ENCODE measurements at places on chromosomes 3 and 15.

DNA sequence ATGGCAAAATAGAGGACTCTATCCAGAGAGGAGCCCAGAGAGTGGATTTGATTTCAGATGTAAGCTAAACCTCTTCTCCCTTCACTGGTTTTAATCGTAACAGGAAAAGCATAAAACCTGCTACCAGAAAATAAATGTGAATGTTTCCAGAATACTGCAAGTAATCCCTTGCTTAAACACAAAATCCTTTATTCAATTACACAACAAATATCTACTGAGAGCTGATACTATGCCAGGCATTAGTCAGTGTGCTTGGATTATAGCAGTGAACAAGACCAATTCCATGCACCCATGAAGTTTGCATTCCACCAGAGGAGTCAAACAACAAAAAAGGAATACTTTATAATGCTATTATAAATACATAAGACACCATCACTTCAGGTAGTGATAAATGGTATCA lies 15.1 kb downstream of the AVEN start:
- DNase-seq, result no peak

DNA sequence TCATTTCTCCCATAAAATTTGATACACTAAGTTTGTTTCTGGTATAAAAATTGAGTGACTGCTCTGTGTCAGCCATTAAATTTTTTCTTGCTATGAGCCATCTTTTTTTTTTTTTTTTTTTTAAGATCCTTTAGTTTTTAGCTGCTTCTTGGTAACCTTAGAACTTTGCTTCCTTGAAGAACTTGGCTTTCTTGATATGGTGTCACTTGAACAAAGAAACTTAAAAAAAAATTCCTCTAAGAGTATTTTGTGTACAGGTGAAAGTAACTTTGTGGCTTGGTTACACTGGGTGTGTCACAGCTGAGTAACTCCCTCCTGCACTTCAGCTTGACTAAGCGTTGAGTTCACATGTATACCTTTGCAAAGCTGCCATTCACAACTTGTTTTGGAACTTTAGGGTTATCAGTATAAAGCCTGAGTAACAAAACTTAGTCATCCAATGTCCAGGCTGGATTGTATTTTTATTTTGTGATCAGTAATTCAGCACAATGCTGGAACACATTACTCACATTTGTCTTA lies 6.5 kb downstream of the CHD2 start:
- no peak for DNase-seq

DNA sequence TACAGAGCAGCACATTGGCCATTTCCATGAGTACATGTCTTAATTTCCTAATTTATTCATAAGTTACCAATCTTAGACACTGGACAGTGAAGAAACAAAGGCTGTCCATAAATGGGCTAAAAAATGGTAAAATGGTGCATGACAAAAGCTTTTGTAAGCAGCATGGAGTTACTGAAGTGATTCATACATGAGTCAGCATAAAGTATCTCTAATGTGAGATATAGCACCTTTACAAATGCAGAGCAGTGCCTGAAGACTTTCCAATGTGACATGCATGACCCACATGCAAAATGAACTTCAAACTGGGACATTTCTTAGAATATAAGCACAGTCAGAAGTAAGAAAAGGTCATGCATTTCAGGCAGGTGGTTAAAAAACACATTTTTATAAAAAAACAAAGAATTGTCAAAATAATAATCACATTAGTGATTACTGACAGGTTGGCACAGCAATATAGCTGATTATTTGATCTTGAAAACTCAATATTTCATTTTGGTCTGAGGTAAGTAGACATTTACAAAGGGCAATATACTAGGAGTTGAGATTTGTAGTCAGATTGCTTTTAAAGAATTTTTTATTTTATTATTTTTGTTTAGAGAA lies 299.3 kb downstream of the PLCL2 start:
- DNase-seq, result no peak

DNA sequence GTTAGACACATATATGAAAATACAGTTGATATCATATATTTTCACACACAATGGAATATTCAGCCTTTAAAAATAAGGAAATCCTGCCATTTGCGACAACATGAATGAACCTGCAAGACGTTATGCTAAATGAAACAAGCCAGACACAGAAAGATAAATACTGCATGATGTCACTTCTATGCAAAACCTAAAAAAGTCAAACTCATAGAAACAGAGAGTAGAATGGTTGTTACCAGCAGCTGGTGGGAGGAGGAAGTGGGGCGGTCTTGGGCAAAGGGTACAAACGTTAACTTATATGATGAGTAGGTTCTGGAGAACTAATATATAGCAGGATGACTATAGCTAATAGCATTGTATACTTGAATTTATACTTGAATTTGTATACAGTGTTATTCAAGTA lies 213.2 kb upstream of the NR2F2 start:
- DNase-seq, result no peak

- DNase-seq, result no peak
Measured at GRCh38 chr3:45317710-45318109, 70.7 kb upstream of the LARS2 start.

- no peak for DNase-seq
Measured at GRCh38 chr15:63030101-63030551, 12.4 kb upstream of the TPM1 start.

DNA sequence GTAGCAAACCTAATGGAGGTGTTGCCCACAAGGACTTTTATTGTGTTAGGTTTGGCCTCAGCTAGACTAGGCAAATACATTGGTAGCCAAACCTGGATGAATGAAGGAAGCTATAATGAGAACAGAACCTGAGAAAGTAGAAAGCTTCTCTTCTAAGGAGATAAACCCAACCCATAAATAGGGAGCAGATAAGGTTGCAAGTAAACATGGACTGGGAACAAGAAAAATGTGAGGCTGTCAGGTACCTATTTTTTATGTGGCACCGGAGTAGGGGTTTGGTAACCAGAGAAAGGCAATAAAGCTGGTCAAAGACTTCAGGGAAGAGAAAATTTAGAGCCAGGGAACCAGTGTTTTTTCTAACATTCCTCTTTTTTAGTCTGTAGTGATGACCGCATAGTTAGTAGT lies 25.0 kb downstream of the ZNF654 start:
- DNase-seq, result no peak

DNA sequence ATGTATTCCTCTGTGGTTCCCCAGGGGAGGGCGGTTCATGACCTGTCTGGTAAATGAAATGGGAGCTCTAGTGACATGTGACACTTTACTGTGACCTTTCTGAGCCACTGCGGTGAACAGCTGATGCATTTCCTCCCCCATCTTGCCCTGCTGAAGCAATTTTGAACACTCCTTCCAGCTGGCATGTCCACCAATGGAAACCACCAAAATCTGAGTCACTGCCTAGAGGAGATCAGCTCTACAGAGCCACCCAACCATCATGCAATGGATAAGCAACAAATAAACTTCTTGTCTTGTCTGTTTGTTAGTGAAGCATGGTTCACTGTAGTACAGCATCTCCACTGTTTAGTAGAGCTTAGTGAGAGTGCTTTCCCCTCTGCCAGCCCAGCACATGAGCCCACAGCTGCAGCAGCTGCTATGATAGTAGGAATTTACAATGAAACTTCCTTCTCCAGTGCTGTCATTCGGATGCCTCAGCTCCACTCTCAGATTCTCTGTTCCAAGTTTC lies 479.4 kb downstream of the NTRK3 start:
- DNase-seq, result no peak

DNA sequence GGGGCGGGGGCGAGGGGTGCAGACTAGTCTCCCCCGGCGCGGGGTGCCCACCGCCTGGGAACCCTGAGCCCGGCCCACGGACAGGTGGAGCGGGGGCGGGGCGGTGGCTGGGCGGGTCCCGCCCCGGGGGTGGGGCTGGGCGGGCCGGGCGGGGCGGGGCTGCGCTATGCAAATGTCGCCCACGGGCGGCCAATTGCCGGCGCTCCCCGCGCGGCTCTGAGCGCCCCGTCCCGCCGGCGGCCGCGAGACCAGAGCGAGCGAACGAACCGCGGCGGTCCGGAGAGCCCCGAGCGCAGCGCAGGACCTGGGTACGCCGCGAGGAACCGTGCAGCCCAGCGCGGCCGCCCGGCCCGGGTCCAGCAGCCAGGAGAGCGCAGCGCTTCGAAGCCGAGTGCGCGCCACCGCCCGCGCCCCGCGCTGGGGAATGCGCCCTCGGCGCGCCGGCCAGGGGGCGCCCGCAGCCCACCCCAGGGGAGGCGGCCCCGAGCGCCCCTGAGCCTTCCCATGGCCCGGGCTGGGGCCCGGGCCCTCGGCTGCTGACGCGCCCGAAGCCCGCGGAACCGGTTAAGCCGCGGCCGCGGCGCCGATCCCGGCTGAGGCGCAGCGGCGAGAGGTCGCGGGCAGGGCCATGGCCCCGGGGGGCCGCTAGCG lies at the start of gene SEMA3F:
Gene SEMA3F (plus strand): TSS at position 485 of the 651 bp plus-strand sequence. CDS start 4,299 bp downstream, outside the sequence.
- no peak for DNase-seq

GRCh38 chr3:184184546-184185230 lies 1.3 kb upstream of the ABCF3 start:
- DNase-seq, result no peak

GRCh38 chr15:32870240-32871033 lies 152.6 kb downstream of the GREM1 start:
- DNase-seq, result no peak

GRCh38 chr15:50676799-50677483 lies 9.7 kb downstream of the TRPM7 start:
- no peak for DNase-seq

DNA sequence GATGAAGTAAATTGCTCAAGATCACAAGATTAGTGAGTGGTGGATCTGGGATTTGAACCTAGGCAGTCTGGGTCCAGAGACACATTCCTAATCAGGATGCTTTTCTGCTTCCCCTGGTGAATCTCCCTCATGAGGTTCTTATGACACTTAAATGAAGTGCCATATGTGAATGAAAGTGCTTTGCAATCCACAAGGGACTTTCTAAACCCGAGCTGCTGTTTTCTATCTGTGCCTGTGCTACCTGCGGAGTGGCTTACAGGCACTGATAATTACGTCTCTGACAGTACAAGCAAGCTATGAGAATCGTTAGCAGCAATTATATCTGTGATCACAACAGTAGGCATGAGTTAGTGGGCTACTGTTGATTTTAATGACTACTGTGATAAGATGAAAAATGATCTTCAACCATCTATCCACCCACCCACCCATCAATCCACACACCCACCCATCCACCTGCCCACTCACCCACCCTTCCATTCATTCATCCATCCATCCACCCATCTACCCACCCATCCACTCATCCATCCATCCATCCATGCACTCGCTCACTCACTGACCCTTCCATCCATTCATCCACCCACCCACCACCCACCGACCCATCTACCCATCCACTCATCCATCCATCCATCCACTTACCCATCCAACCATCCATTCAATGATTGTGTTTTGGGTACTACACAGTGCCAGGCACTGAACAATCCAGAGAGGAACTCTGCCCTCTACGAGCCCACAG lies 51.8 kb downstream of the ATP2B2 start:
- DNase-seq, result no peak

DNA sequence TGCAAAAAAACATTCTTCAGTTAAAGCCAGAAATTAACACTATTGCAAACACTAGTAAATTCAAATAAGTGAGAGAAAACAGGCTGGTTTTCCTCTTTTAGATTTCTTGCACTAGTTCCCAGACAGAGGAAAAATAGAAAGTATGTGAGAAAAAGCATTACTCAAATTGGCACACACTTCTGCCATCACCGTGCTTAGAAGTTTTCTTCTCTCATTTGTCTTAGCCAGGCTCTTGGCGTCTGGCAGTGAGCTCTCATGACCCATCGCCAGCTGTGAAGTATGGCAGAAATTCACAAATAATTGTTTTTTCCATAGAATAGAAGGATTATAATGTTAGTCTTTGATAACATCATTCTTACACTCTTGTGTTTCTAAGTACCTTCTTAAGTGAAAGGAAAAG lies 515.9 kb downstream of the GBE1 start:
- no peak for DNase-seq

- DNase-seq, result no peak
Measured at GRCh38 chr15:72562878-72563277, 88.7 kb downstream of the ARIH1 start.

GRCh38 chr3:171142985-171143384 lies 116.5 kb upstream of the SLC2A2 start:
- DNase-seq, result peak; percentile 54

DNA sequence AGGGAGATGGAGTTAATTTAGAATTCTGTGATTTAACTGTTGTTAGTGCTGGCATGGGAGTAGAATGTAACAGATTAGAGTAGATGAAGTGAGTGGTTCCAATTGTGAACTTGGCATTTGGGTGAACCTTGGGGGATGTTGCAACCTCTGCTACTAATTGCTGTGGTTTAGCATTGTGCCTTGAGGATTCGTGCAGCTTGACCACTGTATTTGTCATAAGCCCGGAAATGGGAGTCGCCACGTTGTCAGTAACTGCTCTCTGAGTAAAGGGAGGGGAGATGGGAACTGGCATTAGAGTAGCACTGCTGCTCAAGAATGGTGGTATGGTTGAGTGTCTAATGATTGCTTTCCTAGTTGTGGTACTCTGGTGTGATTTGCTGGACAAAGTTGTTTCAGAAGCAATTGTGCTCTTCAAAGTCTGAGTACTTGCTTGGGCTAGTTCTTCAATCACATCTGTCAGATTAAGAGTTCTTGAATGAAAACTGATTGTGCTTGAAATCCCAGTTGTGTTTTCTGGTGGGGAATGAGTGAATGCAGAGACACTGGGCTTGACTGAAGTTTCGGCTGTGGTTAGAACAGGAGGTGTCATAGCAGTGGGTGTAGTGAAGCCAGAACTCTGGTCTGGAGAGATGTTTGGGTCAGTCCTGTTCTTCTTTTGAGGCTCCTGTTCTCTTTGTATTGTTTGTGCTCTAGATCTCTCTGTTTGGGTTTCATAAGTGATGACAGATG lies 15.4 kb downstream of the IGSF10 start:
- no peak for DNase-seq

DNA sequence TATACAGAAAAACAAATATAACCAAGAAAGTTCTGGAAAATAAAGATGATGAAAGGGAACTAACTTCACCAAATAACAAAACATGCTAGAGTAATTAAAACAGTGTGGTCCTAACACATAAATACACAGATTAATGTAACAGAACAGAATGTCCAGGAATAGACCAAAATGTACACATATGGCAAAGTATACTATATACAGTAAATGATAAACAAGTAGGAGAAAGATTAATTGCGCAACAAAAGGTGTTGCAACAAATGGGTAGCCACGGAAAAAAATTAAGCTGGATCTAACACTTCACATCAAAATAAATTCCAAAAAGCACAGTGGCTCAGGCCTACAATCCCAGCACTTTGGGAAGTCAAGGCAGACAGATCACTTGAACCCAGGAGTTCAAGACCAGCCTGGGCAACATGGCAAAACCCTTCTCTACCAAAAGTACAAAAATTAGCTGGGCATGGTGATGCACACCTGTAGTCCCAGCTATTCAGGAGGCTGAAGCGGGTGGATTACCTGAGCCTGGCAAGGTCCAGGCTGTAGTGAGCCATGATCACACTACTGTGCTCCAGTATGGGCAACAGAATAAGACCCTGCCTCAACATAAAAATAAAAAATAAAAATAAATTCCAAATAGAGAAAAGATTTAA lies 19.8 kb downstream of the SCAP start:
- DNase-seq, result no peak
